ENCODE measurements at places on chromosomes 5 and 9. TPM values are rescaled to one million over a fixed set of nuclear protein-coding genes. Genes with fewer than 3 reads are reported as not detected.

The ENC1 gene
- total RNA-seq = 32.9 TPM

The IL13 gene
- total RNA-seq = not detected

The TAF11L10 gene
- not detected for total RNA-seq

The FRMPD1 gene
- not detected for total RNA-seq

The PIK3R1 gene
- 20.8 TPM for total RNA-seq

The CCNO gene
- total RNA-seq = 0.22 TPM

The PCDHAC1 gene
- 0.11 TPM for total RNA-seq

The TRIM23 gene
- total RNA-seq = 32.1 TPM
